ENCODE measurements at places on chromosomes 3 and 15.

- DNase-seq = no peak
These were observed 15.7 kb downstream of the OXNAD1 start for GRCh38 chr3:16280671-16281070.

GRCh38 chr3:182609575-182610156 lies 183.6 kb upstream of the ATP11B start:
- DNase-seq = no peak

DNA sequence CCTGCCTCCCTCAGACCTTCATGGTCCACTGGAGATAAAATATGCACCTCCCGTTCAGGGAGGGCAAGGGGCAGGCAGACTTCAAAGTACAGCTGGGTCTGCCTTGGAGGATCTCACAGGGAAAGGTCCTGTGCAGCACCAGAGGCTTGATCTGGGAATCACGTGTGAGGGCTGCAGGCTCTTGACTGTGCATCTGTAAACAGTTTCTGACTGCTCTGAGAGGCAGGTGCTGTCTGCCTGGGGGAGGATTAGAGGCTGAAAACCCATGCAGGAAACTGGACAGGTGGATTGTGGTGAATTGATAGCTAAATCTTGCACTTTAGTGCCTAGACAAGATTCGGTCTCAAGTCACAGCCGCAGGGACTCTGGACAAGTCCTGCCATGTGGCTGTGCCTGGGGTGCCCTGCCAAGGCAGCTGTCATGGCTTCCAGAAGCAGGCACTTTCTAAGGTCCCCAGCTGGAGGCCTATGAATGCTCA lies 239.3 kb downstream of the EPHB1 start:
- no peak for DNase-seq

DNA sequence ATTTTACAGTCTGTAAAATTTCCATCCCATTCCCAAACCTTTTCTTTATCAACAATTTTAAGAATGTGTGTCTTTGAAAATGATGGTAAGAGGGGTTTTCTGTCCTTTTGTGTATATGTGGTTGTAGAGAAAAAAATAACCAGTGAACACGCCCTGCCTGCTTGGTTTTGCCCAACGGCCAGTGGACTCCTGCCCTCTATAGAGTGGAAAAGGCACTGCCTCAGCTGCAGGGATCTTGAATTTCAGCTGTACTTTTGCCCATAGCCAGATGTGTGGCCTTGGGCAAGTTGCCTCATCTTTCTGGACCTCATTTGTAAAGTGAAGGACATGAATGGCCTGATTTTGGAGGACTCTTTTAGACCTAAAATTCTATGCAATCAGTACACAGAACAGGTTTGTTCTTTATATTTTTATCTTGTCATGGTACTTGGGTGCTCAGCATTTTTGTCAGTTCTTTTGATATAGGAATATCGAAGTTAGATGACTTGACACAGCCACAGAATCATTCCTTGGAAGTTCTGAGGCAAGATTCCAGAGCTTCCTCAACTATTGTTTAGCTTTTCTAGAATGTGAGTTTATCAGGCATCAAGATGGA lies 81.0 kb downstream of the CLDN11 start:
- no peak for DNase-seq

- DNase-seq = no peak
These were observed 23.0 kb downstream of the CP start for GRCh38 chr3:149198611-149199010.
